T-cell (primary cell): ENCODE measurements at places on chromosomes 1 and 21. TPM values are rescaled to one million over a fixed set of nuclear protein-coding genes. Genes with fewer than 3 reads are reported as not detected.

DNA sequence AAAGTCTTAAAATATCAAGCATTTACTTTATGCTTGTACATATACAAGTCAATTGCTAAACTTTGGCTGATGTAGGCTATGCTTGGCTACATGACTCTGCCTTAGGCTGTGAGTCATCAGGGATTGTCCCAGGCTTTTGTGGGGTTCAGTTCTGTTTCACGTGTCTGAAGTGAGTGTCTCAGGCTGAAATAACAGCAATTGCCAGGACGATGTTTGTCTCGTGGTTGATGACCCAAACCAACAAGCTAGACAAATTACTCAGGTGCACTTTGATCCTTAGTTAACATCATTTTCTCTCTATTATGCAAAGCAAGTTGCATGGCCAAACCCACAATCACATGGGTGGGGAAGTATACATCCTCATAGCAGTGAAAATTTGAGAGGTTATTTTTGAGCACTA lies 410.1 kb downstream of the BRINP3 start:
- DNase-seq: no peak

- no peak for DNase-seq
These were observed 6.9 kb upstream of the DENND1B start for GRCh38 chr1:197781968-197782721.

DNA sequence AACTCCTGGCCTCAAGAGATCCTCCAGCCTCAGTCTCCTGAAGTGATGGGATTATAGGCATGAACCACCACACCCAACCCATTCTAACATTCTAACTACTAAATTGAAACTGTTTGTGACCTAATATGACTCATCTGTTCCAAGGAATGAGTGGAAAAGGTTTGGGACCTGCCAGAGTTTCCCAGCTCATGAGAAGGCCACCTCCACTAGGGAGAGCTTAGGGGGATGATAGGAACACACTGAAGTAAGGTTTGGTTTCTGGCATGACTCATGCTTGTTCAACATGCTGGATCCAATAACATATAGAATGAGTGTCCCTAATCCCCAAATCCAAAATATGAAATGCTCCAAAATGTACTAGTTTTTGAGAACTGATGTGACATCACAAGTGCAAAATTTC lies 18.9 kb upstream of the SCAF4 start:
- DNase-seq: no peak

DNA sequence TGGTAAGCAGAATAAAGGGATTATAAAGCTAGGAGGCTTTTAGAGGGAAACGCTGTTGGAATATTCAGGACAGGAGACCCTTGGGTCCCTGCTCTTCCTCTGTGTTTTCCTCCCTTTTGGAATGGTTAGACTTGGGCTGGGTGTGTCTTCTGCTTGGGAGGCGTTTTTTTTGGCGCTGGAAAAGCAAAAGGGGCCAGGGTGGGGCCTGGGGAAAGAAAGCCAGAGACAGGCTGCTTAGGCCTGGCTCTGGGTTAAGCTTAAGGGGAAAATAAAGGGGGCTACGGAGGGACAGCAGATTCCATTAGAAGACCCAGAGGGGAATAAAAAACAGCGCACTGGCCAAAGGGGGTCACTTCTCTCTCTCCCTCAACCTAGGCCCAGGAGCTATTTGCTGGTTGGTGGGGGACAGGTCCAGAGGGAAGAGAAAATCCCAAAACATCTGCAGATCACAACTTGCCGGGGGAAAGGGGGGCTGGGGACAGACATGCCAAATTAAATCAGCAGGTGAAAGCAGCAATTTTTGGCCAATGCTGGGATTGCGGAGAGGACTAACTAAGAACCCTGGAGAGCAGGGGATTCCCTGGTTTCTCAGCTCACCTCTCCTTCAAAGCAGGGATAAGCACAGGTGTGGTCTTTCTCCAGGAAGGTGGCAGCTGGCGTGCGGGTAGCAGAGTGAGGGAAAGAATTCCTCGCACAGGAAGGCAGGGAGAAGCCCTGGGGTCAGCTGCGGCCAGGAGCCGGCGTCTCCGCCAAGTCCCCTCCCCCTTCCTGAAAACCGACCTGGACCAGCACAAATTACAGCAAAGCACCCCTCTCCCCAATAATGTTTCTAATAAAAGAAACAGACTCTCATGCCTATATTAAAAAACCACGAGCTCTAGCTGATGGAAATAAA lies 82.2 kb upstream of the AK4 start:
- DNase-seq: no peak

DNA sequence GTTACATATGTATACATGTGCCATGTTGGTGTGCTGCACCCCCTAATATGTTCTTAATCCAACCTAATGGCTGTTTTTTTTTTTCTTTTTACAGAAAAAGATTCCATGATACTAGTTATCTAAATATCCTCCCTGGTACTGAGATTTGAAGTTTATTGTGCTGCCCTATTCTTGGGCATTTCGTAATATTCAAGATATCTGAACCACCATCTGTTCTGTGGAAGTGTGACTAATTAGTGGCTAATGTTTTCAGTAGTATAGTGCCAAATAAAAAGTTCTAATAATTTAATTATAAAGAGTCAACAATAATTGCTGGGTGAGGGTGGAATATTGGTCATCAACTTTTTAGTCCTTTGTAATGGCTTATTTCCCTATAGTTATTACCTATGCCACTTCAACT lies 217.5 kb downstream of the GABPA start:
- no peak for DNase-seq

DNA sequence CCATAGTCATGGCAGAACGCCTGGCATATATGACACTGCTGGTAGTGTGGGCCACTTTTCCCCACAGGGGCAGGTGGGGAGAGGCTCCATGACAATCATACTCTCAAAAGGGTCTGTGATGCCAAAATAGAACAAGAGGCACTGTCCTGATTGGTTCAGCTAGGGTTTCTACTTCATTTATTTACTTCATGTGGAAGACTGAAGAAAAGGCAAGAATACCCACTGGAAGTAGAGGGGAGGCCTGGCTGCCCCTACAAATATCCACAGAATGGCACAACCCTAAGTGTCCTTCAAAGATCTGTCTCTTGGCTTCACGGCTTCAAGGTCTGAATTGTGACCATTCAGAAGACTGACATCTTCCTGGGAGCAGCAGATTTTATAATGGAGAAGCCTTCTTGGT lies 4.5 kb upstream of the SFT2D2 start:
- DNase-seq: no peak

DNA sequence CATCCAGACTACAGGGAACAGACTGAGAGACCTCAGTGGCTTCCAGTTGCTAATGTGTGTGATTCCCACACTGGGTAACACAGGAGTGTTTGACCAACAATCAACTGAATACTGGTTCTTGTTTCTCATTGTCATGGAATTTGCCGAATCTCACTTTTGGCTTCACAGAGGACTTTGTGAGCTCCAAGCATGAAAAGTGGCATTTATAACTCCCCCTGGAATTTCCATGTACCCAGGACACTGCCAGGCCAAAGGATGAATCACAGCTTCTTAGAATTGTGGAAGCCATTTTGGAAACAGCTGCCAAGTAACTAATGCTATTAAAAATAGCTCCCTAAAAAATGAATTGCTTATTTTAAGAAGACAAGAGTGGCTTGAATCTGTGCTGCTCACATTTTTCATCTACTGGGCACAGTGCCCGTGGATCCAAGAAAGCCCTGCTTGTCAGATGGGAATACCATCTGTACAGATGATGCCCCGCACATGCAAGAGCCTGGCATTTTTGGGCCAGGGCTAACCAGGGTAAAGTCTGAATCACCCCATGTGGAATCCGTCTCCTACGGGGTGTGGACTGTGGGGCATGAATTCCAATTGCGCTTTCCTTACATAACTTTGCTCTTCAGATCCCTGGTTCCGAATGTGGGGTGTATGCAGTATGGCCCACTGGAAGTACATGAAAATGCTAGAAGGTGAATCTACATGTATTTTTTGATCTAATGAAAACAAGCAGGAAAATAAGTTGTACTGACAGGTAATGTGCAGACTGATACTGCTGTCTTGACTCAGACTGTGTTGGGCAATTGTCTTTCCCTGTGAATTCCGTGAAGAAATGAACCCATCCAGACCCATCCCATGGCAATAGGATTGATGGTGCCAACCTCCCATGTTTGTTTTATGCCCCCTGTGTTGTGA lies 487.3 kb downstream of the SIPA1L2 start:
- DNase-seq: no peak

The TMEM82 gene
- not detected for total RNA-seq

The S100A9 gene
- 0.98 TPM for total RNA-seq

The GPBP1L1 gene
- total RNA-seq: 155 TPM

The KIAA1614 gene
- total RNA-seq: 0.05 TPM

The PLPP3 gene
- not detected for total RNA-seq
